Skeletal muscle tissue (tissue), 5 donors: ENCODE measurements at places on chromosomes 3 and 15. TPM values are rescaled to one million over a fixed set of nuclear protein-coding genes. Genes with fewer than 3 reads are reported as not detected.

GAP43 gene
- 1.0 TPM for total RNA-seq

C3orf38 gene
- total RNA-seq = 24.0 TPM

DUOXA2 gene
- total RNA-seq = not detected

SNTN gene
- total RNA-seq = not detected
